Activated T-cell treated with anti-CD3 and anti-CD28 coated beads, Interleukin-2, amount 50 U/mL, for 4 hours (primary cell): ENCODE measurements at places on chromosomes 3 and 15.

GRCh38 chr3:80785875-80786274 lies 975.6 kb downstream of the GBE1 start:
- no peak for DNase-seq

DNA sequence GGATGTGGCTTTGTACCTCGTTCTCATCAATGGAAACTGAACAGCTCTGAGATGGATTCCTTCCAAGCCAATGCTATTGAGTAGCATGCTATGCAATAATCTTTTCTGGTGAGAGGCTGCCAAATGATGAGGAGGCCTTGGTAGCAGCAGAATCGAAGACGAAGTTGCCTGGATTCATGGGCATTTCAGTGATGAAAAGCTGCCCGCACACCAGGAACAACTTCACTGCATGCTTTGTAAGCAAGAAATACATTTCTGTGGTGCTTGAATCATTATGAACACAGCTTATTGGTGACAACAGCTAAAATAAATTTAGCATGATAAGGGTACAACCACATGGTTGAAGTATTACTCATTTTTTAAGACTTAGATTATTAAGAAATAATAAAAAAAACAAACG lies 246.8 kb upstream of the ROBO1 start:
- DNase-seq = no peak

- DNase-seq = no peak
Observed at GRCh38 chr3:151751161-151751560, 17.4 kb downstream of the AADACL2 start.

DNA sequence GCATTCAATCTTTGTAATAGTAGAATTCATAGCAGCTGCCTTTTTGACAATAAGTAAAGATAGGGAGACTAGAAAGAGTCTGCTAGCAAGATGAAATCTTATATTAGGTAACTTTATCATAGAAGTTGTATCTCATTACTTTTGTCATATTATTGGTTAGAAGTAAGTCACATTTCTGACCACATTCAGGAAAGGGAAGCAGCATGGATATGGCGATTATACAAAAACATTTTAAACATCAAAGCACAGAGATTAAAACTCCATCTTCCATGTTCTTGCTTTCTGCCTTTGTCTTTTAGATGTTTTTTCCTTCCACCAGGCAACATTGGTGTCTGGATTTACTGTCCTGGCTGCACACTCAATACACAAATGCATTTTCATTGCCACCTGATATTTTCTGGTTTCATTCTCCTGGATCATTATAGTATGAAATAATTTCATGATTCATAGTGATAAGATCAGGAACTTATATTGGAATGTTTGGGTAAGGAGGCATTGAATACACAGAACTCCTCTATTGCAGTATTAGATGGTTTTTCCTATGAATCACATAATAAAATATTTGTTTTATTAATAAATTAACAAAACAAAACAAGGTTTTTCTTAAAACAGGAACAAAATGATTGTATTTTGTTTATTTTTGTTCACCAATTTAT lies 1460.3 kb upstream of the CADM2 start:
- no peak for DNase-seq

DNA sequence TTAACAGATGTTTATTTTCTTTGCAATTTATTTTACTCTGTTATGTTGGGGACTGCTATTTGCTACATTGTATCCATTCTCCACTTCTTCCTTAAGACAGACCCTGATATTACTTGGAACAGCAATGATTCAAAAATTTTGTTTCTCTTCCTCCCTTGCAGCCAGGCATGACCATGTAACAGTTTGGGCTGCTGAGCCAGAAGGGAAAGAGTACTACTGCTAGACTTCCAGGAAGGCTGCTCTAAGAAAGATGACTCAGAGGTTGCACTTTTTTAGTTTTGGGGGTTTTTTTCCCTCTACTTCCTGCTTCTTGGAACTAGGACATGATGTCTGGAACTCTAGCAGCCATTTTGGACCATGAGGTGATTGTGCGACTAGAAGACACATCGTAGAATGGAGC lies 10.3 kb downstream of the PRR20G start:
- no peak for DNase-seq
